HFF-Myc (cell line): ENCODE measurements at places on chromosomes 1 and 21.
A peak's percentile ranks its signal among the peaks of the same experiment; 100 is the strongest.

DNA sequence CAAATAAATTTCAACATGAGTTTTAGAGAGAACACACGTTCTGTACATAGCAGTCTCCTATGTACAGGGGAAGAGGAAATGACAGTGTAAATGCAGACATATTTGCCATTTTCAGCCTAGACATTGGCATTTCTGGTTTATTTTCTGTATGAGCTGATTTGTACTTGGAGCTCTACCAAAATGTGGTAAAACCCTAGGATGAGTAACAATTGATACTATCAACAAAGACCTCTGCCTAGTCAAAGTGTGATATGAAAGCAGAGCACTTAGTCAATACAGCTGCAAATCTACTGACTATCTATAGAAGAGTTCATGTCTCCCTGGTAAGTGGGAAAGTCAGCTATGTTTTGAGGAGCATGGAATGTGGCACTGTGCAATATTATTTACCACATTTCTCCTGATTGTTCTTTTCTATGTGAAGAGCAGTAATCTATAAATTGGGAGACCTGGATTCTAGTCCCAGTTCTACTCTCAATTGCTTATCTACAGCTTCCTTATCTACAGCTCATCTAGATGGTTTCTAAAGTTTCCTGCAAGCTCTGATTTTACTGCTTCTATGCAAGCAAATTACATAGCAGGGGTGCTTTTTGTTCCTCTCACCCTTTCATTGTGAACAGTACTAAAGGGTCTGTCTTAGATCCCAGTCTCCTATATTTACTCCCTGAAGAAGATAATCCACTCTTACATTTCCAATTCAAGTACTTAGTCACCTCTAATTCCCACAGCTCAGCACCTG lies 334.2 kb downstream of the NTNG1 start:
- no peak for DNase-seq

DNA sequence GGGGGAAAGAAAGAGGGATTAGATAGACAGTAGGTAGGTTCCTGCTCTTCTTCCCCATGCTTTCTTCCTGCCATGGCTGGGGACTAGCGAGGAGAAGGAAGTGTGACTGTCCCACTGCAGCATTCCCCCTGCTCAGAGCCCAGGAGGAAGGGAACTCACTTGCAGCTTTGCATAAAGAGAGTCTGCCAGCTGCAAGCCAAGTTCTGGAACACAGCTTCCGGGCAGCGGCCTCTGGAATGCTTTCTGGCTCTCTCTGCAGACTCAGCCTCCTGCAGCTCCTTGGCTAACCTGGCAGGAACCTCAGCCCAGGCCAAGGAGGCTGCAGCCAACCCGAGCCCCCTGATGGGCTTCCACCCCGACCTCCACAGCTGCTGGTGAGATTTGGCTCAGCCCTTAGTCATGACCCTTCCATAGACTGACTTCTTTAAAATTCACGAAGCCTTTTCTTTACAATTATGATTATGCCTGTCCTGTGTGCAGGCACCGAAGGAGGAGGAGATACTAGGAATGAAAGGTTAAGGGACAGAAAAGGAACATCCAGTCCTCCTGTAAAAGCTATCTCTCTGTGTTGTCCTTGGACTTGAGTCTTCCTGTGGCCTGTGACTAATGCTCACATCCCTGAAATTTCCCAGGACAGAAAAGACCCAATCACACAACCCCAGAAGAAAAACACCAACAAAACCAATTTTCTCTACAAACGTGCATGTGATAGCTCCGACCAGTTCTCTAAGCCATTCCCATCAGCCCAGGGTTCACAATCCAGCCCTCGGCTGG lies 108.2 kb upstream of the OLIG2 start:
- DNase-seq: no peak

DNA sequence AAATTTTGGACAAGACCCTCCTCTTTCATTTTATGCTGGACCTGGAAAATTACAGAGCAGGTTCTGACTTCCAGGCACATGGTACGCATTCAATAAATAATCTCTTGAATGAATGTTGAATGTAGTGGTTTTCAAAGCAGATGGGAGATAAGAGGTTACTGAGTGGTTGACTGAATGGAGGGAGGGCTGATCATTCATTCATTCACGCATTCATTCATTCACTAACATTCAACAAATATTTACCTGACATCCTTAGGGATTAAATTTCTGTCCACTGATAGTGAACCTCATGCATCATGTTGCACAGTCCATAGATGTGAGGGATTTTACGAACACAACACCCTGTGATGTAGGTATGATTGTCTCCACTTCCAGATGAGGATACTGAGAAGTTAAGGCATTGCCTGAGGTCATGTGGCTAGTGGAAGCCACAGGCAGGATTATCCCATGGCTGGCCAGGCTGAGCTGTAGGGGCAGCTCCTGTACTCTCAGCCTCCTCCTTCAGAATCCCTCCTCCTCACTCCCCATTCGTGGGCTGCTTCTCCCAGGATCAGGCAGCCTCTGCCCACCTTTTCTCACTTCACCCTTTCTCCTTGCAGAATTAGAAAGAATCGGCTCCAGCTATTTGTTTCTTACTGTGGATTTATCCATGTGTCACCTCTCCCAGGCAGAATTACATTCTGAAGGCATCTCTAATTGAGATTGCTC lies 48.4 kb upstream of the ATP5PO start:
- no peak for DNase-seq

DNA sequence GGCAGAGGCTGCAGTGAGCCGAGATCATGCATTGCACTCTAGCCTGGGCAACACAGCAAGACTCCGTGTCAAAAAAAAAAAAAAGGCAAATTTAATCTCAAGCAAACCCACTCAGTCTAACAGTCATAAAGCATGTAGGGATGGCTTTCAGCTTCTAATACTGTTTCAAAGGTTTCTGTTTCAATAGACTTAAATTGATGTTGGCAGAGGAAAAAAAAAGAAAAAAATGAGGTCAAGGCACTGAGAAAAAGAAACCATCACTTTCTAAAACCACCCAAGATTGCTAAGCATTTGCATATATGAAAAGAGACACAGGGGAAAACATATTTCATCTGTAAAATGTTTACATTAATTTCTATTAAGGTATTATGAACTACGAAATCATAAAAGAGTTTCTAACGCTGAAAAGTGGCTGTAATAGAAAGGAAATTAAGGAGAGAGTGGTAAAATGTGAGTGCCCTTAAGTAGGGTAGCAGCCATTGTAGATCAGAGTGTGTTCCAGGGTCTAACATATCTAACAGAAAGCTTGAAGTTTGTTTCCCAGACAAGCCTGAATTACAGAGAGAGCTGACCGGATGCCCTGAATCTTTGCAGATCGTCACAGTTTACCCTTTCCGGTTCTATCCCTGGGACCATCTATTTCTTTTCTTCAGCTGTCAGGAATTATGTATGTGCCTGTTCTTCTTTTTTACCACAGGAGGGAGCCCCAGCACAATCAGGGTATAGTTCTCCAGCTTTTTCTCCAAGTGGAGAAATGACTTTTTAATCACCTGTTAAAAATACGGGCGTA lies 70.0 kb downstream of the PLD5 start:
- DNase-seq: no peak

- no peak for DNase-seq
Observed at GRCh38 chr1:98849969-98850636, 154.6 kb downstream of the PLPPR5 start.

DNA sequence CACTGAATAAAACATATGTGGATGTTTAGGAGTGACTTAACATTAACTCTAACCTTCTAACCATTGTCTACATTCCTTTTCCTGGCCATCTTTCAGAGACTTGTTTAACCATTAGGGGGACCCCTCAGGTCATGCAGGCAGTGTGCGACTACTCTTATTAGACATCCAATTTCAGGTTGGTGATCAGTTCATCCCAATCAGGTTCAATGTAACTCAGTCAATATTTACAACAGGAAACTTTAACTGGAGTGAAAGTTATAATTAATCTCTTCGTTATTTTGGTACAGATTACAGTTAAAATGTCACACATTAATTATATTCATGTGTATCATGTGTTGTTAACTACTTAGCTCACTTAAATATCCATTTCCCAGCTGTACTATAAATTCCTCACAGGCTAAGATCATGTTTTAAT lies 68.8 kb upstream of the RGS1 start:
- no peak for DNase-seq

DNA sequence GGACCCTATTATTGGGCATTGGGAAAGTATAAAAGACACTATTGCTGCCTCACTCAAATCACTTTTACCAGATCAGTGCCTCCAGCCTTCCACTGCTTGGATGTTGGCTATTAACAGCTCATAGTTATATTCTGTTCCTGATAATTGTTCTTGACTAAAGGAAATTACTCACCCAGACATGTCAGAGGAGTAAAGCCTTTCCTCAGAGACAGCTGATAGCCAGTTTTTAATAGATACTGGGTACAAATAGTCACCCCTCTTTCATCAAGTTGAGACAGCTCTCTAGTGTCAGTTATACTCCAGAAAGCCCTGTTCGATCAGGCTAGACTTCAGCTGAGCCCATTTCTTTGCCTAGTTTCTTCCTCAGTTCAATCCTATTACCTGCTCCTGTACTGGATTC lies 876.1 kb upstream of the B3GALT2 start:
- no peak for DNase-seq

DNA sequence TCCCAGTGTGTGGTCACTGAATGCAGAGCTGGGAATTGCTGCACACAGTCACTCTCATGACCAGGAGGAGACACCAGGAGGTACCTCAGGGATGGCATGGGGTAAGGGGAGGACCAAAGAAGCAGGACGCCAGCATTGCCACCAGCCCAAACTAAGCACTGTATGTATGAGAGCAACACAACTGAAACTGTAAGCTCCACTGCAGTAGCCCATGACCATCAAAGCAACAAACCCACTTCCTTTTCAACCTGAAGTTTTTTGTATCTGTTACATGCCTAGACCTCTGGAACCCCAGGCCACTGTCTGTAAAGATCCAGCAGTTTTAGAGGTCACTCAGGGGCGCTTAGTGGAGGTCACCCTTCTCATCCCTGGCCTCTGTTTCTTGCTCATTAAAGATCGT lies 164.3 kb downstream of the SETD4 start:
- no peak for DNase-seq

- peak; percentile 90 for DNase-seq
Observed at GRCh38 chr1:65174585-65174984, 26.6 kb downstream of the AK4 start.
